ENCODE measurements at places on chromosomes 7 and 10.

GRCh38 chr7:92916770-92917224, 80.4 kb upstream of the CDK6 start:
- DNase-seq = peak; percentile 33

GRCh38 chr7:44213877-44214388, 13.2 kb downstream of the YKT6 start:
- DNase-seq = no peak

DNA sequence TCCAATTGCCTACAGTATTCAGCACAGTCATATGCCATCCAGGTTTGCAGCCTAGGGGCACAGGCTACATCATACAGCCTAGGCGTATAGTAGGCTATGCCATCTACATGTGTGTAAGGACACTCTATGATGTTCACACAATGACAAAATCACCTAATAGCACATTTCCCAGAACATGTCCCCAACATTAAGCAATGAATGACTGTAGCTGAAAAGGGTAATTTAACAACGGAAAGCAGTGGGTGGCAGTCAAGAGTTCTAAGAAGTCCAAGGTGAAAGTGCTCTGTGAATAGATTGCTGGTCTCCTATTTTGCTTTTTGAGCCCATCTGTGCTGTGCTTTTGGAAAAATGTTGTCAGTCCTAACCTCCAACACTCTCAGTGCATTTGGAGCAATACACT, 162.6 kb downstream of the KLF6 start:
- DNase-seq = no peak

- no peak for DNase-seq
These were observed 11.5 kb downstream of the HNRNPA2B1 start for GRCh38 chr7:26188957-26189541.

DNA sequence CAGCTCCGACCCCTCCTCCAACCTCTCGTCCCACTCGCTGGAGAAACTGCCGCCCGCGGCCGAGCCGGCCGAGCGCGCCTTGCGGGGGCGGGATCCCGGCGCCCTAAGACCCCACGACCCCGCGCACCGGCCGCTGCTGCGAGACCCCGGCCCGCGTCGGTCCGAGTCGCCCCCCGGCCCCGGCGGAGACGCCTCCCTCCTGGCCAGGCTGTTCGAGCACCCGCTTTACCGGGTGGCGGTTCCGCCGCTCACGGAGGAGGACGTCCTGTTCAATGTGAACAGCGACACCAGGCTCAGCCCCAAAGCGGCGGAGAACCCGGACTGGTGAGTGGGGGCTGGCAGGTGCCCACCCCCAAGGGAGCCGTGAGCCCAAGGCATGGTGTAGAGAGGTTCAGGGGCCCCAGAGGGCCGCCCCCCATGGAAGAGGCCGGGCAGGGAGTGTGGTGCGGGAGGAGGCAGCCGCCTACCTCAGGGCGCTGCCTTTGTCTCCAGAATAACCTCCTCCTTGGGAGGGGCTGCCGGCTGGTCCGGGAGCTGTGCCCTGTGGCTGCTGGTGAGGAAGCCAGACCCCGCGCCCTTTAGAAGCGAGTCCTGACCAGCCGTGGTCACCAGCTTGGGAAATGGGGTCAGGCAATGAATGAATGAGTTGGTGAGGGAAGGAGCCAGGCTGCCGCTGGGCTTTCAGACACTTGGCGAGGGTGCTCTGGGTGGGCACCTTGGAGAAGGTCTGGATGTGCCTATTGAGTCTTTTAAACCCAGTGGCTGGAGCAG, 1.3 kb downstream of the FAM20C start:
- DNase-seq = no peak

DNA sequence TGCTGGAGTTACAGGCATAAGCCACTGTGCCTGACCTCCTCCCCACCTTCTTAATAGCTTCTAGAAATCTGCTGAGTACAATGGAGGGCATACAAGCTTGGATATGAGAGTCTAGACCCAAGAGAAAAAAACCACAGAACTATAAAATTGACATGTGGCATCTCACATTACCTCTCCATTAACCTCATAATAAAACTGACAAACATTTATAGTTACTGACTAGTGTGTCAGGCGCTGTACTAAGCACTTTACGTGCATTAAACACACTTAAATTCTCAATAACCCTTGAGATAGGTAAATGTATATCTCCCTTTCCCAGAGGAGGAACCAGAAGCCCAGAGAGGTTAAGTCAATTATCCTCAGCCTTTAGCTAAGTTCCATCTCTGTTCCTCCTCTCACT, 300.5 kb upstream of the MYO3A start:
- DNase-seq = no peak

DNA sequence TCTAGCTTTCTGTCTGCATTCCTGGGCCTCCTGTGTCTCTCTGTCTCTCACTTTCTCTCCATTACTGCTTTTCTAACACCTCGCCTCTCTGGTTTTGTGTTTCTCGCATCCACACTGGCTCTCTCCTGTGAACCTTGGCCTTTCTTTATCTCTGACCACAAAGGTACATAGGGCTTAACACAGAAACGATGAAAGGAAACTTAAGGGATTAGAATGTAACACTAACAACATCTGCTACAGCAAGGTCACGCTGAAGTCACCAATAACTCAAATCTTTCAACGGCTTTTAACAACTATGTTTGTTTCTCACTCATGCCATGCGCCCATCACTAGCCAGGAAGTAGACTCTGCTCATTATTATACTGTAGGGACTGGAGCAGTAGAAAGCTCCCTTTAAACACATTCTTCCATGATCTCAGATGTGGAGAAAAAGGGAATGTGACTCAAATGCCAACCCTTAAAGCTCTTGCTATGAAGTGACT, 9.3 kb upstream of the OR6V1 start:
- DNase-seq = no peak

DNA sequence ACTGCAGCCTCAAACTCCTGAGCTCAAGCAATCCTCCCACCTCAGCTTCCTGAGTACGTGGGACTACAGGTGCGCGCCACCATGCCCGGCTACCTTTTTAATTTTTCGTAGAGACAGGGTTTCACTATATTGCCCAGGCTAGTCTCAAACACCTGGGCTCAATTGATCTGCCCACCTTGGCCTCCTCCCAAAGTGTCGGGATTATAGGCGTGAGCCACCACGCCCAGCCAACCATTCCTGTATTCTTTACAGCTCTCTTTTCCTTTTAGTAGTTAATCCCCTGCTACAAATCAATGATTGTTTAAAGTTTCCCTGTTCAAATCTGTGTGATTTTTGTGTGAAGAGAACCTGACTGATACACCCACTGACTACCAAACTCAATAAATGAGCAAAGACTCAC, 75.4 kb upstream of the SVIL start:
- DNase-seq = no peak

DNA sequence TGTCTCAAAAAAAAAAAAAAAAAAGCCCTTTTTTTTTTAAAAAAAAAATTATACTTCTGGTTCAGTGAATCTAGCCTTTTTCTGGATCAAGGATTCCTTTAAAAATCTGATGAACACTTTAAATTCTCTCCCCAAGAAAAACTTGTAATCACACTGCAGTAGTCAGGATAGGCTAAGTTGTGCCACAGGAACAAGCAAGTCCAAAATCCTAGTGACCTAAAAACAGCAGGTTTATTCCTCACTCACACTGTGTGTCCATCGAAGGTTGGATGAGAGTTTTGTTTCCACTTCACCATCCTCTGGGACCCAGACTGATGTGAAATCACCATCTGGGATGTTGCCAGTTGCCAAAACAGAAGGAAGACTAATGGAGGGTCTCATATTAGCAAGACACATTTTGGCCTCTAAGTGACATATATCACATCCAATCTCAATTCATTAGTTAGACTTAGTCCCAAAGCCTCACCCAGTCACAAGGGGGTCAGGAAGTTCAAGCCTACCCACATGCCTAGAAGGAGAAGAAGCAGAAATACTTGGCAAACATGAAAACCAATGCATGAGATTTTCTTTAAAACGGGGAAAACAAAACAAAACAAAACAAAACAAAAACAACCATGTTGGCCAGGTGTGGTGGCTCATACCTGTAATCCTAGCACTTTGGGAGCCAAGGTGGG, 32.7 kb downstream of the CYP17A1 start:
- DNase-seq = no peak

DNA sequence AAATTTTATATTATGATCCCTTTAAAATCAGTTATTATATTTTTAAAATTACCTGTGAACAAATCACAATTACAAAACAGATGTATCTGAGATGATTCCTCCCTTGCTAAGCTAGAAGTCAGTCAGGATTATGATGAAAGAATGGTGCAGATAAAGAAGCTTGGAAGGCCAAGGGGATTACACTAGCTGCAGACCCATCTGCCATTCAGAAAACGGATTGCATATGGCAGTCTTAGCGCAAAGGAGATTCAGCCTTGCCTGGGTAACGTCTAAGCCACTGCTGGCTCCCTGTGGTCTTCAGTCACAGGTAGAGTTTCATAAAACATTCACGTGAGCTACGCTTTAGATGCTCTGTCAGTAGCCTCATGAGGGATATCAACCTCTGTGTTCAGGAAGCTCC, 222.2 kb downstream of the POU6F2 start:
- DNase-seq = no peak

- peak; percentile 13 for DNase-seq
These were observed 43.5 kb downstream of the TLL2 start for GRCh38 chr10:96470116-96470743.

- DNase-seq = no peak
These were observed 207.8 kb downstream of the DYNC1I1 start for GRCh38 chr7:95980167-95980566.

DNA sequence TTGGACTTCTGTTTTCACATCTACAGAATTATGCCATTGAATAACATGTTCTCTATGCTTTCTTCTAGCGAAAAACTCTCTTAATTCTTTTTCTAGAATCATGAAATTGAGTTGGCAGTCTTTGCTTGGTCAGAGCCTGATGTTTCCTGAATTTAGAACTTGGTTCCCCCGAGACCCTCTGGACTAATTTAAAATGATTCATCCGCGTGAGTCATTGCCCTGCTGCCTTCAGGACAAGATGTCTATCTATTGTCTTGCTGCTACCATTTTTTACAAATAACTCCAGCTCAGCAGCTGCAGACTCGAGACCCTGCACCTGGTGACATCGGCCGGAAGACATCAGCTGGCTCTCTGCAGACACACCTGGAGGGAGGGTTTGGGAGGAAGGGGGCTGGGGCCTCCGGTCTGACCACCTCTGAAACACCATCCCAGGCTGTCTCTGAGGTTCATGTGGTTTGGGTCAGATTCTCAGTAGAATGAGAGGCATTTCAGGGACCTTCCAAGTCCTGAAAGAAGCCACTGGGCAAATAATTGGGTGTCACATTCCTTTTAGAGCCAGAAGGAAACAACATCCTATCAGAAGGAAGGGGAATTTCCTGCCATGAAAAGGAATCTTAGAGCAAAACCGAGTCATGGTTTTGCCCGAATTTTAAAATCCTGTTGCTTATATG, 20.9 kb upstream of the KLF6 start:
- DNase-seq = no peak

- no peak for DNase-seq
These were observed 40.1 kb upstream of the ZNF488 start for GRCh38 chr10:47424231-47424630.

DNA sequence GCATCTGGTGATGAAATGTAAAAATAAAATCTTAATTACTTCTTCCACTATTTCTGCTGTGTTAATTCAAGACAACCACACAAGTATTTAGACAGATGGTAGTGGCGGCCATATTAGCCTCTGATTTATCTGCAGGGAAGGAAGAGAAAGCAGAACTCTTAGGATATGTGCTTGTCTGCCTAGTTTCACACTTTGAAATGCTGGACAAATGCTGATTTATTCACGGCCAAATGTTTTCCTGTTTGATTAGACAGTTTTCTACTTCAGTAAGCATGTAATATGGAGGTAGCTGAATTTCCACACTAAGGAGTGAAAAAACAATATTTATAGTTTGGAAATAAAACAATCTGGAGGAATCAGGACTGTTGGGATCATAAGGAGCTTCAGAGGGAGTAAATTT, 158.1 kb downstream of the AGMO start:
- no peak for DNase-seq

DNA sequence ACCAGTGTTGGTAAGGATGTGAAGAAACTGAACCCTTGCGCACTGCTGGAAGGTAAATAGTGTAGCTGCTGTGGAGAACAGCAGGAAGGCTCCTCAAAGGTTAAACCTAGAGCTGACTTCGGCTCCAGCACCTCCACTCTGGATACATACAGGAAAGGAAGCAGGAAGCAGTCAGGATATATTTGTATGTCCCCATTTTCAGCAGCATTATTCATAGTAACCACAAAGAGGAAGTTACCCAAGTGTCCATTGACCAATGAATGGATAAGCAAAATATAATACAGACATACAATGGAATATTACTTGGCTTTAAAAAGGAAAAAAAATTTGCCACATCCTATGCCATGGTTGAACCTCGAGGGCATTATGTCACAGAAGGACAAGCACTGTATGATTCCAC, 15.0 kb downstream of the RET start:
- DNase-seq = no peak

- DNase-seq = no peak
These were observed 33.1 kb upstream of the HMX3 start for GRCh38 chr10:123102673-123103072.

GRCh38 chr7:44569959-44570358, 3.7 kb downstream of the DDX56 start:
- no peak for DNase-seq

GRCh38 chr7:32453341-32454011, 36.7 kb downstream of the LSM5 start:
- no peak for DNase-seq

GRCh38 chr7:127708788-127709187, 56.8 kb downstream of the SND1 start:
- peak; percentile 91 for DNase-seq

- no peak for DNase-seq
These were observed 62.3 kb upstream of the LBX1 start for GRCh38 chr10:101291331-101292193.

DNA sequence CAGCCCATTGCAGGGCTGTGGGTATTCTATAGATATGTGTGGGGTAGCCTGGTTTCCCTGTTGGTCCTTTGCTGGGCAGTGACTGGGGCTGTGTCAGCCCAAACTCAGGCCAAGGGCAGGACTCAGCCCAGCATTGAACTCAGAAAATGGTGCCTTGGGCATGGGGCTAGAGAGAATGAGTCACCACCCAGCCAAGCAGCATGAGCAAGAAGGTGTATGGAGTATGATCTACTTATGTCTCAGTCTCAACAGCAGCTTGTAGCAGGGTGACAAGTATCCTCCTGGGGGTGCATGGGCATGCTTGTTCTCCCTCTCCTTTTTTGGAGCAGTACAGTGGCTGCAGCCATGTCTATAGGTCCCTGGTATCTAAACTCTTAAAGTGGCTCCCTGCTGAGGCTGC, 32.0 kb downstream of the STK31 start:
- no peak for DNase-seq

DNA sequence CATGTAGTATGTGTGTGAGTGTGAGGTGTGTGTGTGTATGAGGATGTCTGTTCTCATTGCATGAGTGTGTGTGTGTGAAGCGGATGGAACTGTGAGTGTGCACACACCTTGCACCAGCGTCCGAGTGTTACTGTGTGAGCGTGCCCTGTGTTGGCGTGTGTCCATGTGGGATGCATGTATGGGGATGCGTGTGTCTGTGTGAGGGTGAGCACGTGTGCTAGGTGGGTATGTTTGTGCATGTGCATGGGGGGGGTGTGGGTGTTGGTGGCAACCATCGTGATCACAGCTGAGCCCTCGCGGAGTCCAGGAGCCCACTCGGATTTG, 6.4 kb downstream of the KNDC1 start:
- DNase-seq = no peak

- peak; percentile 67 for DNase-seq
These were observed 99.0 kb upstream of the FZD1 start for GRCh38 chr7:91165006-91165845.

GRCh38 chr7:150516956-150517745, 2.5 kb downstream of the GIMAP7 start:
- DNase-seq = no peak

- DNase-seq = no peak
These were observed 227.7 kb upstream of the TEX47 start for GRCh38 chr7:89023206-89023605.

All from AG09309 (cell line).